ENCODE measurements at places on chromosomes 2 and 18. TPM values are rescaled to one million over a fixed set of nuclear protein-coding genes. Genes with fewer than 3 reads are reported as not detected.

GRCh38 chr18:23878336-23878900 lies 136.1 kb upstream of the TTC39C start:
- DNase-seq = no peak

GRCh38 chr18:75406491-75407445 lies 20.7 kb downstream of the SMIM21 start:
- no peak for DNase-seq

The HOXD8 gene
- total RNA-seq = 3.3 TPM

The DSC2 gene
- 0.66 TPM for total RNA-seq

DNA sequence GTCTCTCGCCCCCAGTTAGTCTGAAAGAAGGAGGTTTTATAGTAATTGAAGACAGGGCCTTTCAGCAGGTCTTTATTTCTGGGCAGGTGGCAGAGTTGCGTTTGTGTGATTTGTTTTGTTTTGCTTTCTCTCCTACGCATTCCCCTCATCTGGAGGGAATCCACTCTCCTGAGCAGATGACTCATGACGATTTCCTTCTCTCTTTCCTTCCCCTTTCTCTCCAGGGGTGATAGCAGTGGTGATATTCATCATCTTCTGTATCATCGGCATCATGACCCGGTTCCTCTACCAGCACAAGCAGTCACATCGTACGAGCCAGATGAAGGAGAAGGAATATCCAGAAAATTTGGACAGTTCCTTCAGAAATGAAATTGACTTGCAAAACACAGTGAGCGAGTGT lies 888.8 kb downstream of the CNTNAP5 start:
- DNase-seq = no peak

DNA sequence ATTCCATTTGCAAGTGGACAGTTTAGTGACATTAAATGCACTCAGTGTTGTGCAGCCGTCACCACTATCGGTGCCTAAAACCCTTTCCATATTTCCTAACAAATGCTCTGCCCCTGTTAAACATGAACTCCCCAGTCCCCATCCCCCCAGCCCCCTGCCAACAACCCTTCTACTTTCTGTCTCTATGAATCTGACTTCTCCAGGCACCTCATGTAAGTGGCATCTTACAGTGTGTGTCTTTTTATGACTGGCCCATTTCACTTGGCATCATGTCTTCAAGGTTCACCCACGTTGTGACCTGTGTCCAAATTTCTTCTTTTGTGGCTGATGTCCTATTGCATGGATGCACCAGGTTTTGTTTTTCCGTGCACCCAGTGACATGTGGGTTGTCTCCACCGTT lies 140.9 kb upstream of the GPC1 start:
- DNase-seq = no peak

- no peak for DNase-seq
Observed at GRCh38 chr2:22812065-22812680, 572.8 kb upstream of the KLHL29 start.

DNA sequence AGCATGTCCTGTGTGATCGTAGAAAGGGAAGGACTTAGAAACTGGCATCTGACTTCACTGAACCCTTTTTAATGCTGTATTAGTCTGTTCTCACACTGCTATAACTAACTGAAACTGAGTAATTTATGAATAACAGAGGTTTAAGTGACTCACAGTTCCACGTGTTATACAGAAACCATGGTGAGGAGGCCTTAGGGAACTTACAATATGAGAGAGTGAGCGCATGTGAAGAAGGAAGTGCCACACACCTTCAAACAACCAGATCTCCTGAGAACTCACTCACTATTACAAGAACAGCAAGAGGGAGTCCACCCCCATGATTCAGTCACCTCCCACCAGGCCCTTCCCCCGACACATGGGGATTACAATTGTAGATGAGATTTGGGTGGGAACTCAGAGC lies 811.3 kb downstream of the CPS1 start:
- no peak for DNase-seq

The POU3F3 gene
- not detected for total RNA-seq

DNA sequence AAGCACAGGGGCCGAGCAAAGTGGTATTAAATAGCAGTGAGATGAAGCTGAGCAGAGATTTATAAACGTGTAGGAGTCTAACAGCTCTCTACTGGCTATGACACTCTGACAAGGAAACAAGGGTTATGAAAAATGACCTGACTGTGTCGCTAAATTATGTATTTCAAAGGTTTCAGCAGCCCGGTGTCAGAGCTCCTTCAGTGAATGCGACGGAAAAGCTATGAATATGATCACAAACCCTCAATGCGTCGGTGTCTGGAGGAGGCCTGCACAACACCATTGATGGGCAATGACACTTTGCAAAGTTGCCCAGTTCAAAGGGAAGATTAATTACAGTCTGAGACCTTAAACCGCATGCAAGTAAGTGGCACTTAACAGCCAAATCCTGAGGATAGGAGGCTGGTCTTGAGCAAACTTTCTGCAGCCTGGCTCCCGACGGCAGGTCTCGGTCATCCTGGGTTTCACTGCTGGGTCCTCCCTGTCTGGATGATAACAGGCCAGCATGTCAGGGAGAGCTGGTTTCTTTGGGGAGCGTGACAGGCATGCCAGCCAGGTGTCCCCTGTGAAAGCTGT lies 615.1 kb upstream of the SALL3 start:
- no peak for DNase-seq

- DNase-seq = no peak
Observed at GRCh38 chr2:9768388-9768787, 74.9 kb upstream of the TAF1B start.

GRCh38 chr2:212956665-212957607 lies 194.5 kb downstream of the IKZF2 start:
- DNase-seq = no peak

The CMPK2 gene
- 1.6 TPM for total RNA-seq

- DNase-seq = no peak
Observed at GRCh38 chr2:231161877-231162329, 36.5 kb upstream of the ARMC9 start.

- DNase-seq = peak; percentile 54
Observed at GRCh38 chr2:157744571-157745076, 116.0 kb upstream of the ACVR1C start.

All from psoas muscle (tissue), 8 donors.